ENCODE measurements at places on chromosomes 2 and 18.

- DNase-seq = no peak
Measured at GRCh38 chr2:241550616-241551580, 7.6 kb upstream of the BOK start.

DNA sequence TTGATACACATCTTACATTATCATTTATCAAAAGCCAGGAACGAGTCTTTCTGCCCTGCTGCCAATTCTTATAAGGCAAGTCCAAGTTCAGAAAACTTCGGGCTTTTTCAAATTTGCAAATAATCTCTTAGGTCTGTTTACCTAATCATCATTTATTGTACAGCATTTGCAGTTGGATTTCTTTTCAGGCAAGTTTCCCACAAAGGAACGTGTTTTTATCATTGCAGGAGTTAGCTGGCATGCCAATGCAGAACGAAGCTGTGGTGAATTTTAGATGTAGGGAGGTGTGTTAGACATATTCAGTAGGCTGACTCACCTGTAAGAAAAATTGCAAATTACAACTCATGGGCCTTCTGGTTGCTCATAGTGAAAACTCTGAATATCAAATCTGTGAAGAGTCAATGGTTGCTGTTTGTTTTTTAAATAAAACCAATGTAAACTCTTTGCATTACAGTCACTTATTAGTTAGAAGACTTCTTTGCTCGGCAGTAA is 209.6 kb downstream of the SRBD1 start:
- no peak for DNase-seq

- no peak for DNase-seq
Measured at GRCh38 chr2:8437949-8438400, 243.9 kb upstream of the ID2 start.

DNA sequence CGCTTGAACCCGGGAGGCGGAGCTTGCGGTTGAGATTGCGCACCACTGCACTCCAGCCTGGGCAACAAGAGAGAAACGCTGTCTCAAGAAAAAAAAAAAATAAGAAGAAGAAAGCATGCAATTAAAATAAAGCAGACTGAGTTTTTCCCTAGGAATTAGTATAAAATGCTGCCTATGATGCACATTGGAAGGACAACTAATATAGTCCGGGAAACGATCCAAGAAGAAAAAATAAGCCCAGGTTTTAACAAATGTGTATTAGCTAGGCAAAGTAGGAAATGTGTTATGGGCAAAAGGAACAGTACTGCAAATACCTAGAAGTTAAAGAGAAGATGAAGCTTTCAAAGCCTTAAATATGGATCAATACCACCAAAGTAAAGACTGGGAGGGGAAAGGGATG is 64.0 kb downstream of the SPIRE1 start:
- DNase-seq = no peak

DNA sequence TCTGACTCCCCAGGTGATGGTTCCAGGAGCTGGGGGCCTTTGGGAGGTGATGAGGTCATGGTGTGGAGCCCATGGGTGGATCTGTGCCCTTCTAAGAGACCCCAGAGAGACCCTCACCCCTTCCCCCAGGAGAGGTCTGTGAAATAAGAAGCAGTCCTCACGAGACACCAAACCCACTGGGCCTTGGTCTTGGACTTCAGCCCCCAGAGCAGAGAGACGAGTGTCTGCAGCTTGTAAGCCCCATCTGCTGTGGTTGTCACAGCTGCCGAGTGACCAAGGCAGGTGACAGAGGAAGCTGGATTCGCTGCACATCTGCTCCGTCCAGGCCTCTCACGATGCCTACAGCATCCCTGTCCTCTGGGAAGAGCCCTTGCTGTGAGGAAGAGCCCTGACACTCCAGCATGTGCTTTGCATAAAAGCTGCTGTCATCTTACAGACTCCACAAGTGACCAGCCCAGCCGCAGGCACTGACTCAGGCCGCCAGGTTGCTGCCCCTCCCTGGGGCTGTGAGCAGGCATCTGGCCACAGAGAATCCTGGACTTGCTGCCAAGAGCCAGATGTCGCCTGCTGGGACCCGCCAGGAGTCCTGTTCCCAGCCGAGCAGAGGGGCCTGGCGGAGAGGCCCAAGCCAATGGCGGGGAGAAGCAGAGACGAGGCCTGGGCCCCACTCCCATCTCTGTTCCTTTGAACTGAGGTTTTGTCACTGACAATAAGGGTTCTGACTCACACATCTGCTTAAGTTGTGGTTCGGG is 150.8 kb downstream of the PXDN start:
- DNase-seq = no peak

DNA sequence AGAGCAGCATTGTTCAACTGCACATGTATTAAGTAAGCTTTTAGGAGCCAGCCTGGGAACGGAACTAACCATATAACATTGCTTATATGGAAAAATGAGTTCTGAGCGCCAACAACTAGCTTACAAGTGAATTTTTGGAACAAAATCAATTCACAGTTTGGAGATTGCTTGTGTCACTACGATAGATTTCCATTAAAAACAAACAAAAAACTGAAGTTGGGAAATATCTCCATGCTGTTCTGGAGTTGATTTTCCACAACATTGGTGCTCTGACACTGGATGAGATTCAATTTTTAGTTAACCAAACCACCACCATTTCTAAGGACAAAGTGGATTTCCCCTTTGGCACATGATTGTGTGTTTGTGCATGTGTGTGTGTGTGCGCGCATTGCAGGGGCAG is 56.9 kb upstream of the ZNF397 start:
- DNase-seq = no peak

GRCh38 chr2:9445089-9445488 is 21.6 kb downstream of the CPSF3 start:
- DNase-seq = no peak

GRCh38 chr2:121368836-121369235 is 83.8 kb upstream of the TFCP2L1 start:
- DNase-seq = no peak

GRCh38 chr2:66839551-66840320 is 404.8 kb downstream of the MEIS1 start:
- DNase-seq = no peak

DNA sequence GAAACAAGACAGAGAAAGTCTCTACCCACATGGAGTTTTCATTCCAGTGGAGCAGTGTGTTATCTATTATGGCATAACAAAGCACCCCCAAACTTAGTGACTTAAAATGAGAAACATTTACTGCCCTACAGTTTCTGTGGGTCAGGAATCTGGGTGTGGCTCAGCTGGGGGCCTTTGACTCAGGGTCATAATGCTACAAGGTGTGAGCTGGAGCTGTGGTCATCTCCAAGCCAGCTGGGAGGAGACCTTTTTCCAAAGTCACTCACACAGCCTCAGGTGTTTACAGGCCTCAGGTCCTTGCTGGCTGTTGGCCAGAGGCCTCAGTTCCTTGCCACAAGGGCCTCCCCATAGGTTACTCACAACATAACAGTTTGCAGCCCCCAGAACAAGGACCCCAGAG is 169.2 kb downstream of the ETAA1 start:
- no peak for DNase-seq

DNA sequence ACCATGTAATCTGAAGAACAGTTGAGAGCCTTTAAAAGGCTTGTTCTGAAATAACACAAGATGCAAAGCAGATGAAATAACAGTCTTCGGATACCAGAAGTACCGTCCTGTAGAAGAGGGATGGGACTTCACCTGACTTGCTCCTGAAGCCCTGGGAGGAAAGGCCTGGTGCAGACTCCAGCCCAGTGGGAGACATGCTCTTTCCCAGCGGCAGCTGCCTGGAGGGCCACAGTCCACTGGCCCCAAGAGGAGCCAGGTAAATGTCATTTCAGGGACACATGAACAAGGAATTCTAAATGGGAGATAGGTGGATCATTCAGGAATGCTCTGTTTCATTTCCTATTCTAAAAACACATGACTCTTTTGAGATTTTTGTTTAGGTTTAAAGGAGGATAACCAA is 22.6 kb upstream of the CHN1 start:
- DNase-seq = no peak

- DNase-seq = no peak
Measured at GRCh38 chr2:113105047-113105785, 22.2 kb upstream of the IL1RN start.

DNA sequence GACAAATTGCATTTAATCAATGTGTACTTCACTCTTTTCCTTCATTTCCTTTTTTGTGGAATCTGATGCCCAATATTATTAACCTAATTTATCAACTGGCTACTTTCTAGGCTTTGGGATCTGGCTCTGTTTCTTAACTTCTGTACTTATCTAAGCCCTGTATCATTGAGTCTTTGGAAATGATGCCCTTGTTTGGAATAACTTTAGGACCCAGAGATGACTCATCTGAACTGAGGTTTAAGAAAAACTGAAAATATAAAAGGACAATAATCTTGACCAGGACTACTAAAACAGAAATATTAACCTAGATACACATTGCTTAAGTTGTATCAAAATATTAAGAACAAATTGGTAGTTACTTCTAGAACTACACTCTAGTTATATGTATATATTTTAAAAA is 600.8 kb downstream of the CPS1 start:
- no peak for DNase-seq

GRCh38 chr18:44374966-44375365 is 305.7 kb upstream of the SETBP1 start:
- no peak for DNase-seq

DNA sequence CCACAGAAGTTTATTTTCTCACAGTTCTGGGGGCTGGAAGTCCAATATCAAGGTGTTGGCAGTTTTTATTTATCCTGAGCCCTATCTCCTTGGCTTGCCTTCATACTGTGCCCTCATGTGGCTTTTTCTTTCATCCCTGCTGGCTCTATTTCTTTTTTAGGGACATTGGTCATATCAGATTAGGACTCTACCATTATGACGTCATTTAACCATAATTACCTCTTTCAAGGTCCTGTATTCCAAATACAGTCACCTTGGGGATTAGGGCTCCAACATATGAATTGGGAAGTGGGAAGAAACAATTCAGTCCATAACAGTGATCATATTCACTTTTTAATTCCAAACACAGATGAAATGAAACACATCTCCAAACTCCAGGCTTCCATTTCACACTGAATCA is 286.0 kb downstream of the SUCLG1 start:
- no peak for DNase-seq

DNA sequence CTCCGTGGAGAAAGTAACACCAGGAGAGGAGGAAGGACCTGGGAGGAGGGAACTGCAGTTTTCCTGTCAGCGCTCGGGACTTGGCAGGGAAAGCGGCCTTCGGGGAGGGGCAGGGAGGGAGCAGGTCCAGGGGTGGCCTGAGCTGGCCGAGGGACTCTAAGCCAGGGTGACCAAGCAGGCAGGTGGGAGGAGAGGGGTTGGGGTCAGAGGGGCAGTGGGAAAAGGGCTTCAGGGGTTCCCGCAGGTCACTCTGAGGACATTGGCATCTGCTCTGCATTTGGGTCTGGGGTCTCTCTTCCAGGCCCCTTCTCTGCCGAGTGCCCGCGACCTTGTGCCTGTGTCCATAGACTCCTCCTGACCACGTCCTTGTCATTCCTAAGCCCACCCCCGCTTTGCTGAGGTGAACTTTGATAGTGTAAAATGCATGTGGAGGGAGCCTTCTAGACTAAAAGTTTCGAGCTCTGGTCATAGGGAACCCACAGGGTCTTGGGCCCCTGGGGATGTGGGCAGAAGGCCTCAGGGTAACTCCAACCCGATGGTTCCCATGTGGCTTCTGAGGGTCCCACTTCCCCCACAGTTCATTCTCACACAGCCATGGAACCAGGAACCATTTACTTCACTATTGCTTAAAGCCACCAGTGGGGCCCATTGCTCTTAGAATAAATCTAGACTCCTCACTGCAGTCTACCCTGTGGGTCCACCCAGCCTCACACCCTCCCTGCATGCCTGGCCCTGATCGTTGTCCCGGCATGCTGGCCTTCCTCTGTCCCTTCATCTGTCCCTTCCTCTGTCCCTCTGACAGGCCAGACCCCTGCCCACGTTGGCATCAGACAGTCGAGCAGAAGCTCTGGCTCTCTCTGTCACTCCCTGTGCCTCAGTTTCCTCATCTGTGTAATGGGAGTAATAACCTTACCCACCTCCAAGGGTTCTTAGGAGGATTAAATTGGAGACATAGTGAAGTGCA is 229.2 kb downstream of the SEPTIN10 start:
- DNase-seq = no peak

- DNase-seq = no peak
Measured at GRCh38 chr2:10211844-10212422, 89.4 kb downstream of the RRM2 start.

Data from NCI-H2227 treated with DMSO at 0.1 percent for 48 hours (cell line).